Hematopoietic multipotent progenitor cell treated with erythropoietin and hydrocortisone succinate and interleukin-3 and kit ligand, for 4 days (in vitro differentiated cells): ENCODE measurements at places on chromosomes 1 and 21.

DNA sequence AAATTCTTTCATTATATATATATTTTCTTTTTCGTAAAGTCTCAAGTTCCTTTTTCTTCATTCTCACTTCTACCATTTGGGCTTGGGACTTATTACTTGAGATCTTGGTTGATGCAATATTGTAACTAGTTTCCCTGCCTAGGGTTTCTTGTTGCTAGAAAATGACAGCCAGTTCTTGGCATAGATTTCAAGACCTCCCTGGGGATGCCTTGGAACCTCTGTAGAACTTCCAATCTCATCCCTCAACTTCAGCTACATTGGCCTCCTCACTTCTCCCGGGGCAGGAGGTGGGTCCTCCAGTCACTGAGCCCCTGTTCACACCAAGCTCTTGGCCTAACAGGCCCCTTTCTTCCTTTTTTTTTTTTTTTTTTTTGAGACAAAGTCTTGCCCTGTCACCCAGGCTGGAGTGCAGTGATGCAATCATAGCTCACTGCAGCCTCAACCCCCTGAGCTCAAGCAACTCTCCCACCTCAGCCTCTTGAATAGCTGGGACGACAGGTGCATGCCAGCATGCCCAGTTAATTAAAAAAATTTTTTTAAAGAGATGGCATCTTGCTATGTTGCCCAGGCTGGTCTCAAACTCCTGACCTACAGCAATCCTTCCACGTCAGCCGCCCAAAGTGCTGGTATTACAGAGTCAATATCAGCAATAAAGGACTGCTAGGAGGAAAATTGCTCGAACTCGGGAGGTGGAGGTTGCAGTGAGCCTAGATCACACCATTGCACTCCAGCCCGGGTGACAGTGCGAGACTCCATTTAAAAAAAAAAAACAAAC is 33.1 kb downstream of the MAP3K7CL start:
- no peak for DNase-seq

- peak; percentile 65 for DNase-seq
Observed at GRCh38 chr1:229199261-229200243, 71.4 kb upstream of the RAB4A start.

DNA sequence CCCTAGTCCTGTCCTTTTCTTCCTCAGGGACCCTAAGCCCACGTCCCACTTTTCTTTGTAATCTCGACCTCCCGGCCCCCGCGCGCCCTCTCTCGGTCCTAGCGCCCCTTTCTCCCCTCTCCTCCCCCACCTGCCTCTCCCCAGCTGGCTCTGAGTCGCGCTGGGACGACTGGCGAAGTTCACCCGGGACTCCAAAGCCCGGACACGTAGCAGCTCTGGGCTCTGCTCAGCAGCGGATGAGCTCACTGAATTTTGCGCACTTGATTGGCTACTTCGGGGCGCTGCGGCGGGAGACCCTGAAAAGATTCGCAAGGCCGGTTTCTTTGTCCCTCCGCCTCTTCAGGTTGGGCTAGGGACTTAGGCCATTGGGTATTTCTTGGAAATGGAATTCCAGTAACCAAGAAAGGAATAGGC is 16.3 kb upstream of the ACKR1 start:
- peak; percentile 79 for DNase-seq

DNA sequence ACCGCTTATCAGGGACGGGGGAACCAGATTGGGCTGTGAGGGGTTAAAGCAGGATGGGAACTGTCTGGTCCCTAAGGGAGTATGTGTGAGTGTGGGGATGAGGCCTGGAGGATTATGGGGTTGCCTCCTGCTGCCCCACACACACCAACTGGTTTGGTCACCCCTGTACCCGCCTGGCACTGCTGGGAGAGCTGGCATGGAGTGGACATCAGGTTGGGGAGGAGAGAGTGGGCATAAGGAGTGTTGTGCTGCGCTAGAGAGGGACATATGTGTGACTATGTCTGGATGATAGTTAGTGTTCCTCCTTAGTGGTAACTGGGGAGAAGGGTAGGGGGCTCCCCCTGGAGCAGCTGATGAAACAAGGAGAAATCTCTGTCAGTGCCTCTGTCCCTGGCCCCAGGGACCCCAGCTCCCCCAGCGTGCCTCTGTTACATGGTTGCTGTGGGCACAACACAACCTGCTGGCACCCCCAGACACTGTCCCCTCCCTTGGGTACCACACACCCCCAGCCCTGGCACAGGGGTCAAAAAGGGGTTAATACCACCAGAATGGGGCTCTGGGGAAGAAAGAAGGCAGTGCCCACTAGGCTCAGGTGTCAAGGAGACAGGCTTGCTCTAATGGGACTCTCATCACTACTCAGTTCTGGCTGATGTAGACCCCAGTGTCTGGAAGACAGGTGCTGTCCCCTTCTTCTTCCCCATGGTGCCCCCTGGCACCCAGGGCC is 1.9 kb downstream of the ZBTB7B start:
- no peak for DNase-seq

GRCh38 chr1:208158640-208159554 is 85.3 kb downstream of the PLXNA2 start:
- DNase-seq = no peak

GRCh38 chr1:112304126-112304525 is 91.9 kb upstream of the CTTNBP2NL start:
- no peak for DNase-seq

GRCh38 chr1:90798344-90798743 is 81.2 kb upstream of the BARHL2 start:
- peak; percentile 80 for DNase-seq

- no peak for DNase-seq
Observed at GRCh38 chr1:2874207-2874606, 72.7 kb upstream of the TTC34 start.

- no peak for DNase-seq
Observed at GRCh38 chr21:45469273-45470086, 64.5 kb downstream of the COL18A1 start.

GRCh38 chr1:95503278-95504030 is 269.4 kb downstream of the RWDD3 start:
- DNase-seq = no peak

DNA sequence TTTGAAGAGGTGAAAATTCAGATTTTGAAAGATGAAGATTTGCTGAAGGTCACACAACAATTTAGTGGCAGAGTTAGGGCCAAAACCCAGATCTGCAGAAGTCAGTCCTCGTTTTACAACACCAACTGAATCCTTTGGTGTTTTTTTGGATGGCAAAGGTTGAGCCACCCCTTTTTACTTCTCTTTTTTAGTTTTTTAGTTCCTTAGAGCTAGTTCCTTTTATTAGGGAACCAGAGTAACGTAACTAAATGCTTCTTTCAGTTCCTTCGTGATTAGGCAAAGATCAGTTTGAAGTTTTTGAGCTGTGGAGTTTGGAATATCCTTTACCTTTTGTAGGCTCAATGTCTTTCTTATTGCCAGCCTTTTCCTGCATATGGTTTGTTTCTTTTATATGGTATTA is 67.9 kb upstream of the ARID1A start:
- DNase-seq = peak; percentile 80

DNA sequence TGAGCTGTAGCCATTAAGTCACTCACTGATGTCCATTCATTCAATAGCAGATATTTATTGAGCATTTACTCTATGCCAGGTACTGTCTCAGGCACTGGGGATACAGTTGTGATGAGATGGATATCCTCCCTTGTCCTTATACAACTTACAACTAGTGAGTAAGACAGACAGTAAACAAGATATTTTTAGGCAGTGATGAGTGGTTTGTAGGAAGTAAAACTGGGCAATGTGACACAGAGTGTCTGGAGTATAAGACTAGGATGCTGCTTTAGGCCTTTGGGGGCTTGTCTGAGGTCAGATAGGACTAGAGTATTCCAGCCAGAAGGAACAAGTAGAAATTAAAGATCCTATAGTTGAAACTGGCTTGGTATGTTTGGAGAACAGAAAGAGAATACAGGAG is 41.4 kb downstream of the NOS1AP start:
- no peak for DNase-seq

- no peak for DNase-seq
Observed at GRCh38 chr21:45004059-45004422, 64.2 kb downstream of the SLX9 start.

- DNase-seq = no peak
Observed at GRCh38 chr21:38114717-38115333, 142.0 kb upstream of the KCNJ15 start.

- DNase-seq = no peak
Observed at GRCh38 chr1:238360474-238360873, 469.8 kb upstream of the ZP4 start.

DNA sequence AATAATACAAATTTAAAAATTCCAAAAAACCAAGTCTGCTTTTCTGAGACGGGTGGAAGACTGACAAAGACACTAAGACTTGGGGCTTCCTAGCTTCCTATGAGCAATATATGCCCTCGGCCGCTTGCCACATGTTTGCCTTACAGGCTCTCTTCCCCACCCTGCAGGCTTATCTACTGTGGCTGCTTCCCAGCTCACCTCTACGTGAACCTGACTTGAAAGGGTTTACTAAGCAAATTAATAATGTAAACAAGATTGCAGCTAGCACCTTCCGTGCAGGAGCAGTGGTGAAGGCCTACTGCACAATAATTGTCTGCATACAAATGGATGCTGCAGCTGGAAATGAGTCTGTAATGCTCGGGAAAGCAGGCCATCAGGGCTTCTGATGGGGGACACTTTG is 152.9 kb upstream of the DAB1 start:
- no peak for DNase-seq

GRCh38 chr1:230867903-230868735 is at the start of gene C1orf198:
TSS of gene C1orf198 (minus strand) at chr1:230868521. CDS start at chr1:230868512, 9 bp downstream.
- DNase-seq = peak; percentile 68

DNA sequence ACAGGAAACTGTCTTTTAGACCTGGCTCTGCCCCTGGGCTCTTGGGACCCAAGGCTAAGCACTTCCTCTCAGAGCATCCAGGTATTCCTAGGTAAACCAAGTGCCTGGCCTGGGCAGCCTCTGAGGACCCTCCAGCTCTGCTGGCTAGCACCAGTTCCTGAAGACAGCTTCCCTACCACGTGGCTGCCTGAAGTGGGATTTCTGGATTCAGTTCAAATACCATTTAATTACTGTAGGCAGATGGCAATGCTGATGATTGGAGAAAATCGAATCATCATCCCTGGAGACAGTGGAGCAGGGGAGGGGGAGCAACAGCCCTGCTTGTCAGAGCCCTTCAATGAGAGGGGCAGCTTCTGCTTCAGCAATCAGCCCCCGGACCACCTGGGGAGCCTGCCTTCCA is 11.9 kb downstream of the KIF21B start:
- DNase-seq = no peak

DNA sequence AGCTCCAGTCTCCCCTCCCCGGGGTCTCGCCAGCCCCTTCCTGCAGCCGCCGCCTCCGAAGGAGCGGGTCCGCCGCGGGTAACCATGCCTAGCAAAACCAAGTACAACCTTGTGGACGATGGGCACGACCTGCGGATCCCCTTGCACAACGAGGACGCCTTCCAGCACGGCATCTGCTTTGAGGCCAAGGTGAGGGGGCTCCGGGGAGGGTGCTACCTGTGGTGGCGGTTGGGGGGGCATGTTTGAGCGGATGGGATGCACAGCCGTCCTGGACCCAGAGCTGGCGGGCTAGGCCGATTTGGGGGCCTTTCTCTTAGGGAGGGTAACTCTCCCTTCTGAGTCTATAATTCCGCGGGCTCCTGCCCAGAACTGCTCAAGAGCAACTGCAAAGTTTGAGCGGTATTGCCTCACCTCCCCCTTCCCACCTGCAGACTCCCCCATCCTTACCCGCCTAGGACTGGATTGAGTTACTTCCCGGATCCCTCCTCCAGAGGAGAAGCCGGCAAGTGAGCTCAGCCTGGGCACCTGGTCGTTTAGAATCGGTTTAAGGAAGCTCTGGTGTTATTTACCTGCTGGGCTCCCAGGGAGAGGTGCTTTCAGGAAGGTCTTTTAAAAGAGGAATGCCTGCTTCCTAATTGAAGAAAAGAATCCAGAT is 730 bp downstream of the NOS1AP start:
- peak; percentile 17 for DNase-seq

DNA sequence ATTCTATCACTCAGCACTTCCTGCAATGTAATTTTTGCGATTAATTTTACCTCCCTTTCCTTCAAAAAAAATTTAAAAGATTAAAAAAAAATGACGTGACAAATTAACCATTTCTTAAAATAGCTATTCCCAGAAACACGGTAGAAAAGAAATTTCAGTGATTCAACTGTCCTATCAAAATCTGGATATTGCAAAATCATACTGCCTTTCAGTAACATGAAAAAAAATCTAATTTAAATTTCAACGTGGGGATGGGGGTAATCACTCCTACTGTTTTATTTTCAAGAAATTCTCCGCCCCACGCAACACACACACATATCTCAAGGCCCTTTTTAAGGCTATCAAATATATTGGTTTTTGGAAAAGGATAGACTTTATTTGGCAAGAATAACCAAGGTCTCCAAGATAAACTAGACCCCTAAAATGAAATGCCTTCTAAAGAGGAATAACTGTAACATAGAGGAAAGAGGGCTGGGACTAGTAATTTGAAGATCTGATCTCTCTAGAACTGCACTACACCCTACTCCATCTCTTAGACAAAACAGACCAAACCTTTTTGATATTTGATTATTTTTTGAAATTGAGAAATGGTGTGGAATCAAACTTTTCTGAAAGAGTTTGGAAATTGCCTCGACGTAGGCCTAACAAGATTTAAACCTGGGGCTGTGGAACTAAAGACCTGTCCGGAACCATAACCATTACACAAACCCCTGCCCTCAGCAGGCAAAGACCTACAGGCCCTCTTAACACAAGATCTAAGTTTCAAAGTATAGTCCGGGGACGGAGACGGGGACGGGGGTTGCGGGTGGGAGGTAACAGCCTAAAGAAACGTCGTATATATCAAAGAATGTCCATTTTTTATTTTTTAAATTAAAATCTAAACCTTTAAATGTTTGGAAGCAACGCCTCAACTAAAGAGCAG is 941 bp downstream of the ARNT start:
- peak; percentile 48 for DNase-seq

GRCh38 chr1:170536924-170537551 is 5.1 kb downstream of the GORAB start:
- no peak for DNase-seq

DNA sequence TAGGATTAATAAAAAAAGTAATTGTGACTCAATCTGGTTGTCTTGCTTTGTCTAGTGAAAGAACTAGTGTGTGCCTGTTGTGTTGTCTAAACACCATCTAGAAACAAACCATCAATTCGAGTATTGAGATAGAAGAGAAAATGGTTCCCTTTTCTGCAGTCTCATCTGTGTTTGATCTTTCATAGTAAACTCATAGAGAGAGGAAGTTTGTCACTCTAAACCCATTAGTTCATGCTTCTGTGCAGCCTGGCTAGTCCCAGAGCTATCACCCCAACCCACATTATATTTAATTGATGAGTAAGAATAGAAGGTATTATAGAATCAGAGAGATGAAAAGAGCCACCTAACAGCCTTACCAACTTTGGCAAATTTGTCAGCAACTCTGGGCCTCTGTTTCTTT is 99.5 kb downstream of the TGFB2 start:
- no peak for DNase-seq
